ENCODE measurements at places on chromosomes 11 and 22.

DNA sequence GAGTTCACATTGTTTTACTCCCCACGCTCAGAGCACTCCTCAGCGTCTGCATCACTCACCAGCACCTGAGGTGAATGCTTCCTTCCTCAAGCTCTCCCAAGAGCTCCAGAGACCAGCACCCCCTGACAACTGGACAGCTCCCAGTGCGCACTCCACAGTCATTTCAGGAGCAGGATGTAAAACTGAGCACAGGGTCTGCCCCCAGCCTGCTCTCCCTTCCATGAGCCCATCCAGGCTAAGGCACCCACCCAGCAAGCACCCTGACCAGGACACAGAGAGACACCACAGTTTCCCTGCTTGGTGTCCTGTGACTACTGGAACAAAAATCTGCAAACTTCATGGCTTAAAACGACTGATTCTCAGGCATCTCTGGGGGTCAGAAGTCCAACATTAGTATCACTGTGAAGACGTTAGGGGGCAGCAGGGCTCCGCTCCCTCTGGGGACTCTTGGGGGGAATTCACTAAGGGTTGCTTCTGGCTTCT, 3.3 kb downstream of the SCGB1D2 start:
- no peak for DNase-seq

DNA sequence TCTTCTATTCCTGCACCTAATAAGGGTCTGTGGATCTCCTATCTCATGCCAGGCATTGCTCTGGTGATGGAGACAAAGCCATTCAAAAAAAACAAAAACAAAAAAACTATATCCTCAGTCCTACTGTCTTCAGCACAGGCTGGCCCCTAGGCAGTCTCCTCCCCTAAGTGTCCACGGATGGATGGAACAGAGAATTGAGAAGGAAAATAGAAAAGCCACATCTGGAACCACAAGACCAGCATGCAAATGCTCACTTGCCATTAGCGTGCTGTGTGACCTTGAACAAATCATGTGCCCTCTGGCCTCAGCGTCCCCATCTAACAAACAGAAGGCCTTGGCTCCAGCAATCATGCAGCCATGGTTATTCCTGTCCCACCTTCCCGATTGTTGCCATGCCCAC, 32.7 kb upstream of the CD82 start:
- DNase-seq: no peak

- peak; percentile 68 for DNase-seq
Observed at GRCh38 chr22:29772170-29772641, 5.0 kb downstream of the UQCR10 start.

DNA sequence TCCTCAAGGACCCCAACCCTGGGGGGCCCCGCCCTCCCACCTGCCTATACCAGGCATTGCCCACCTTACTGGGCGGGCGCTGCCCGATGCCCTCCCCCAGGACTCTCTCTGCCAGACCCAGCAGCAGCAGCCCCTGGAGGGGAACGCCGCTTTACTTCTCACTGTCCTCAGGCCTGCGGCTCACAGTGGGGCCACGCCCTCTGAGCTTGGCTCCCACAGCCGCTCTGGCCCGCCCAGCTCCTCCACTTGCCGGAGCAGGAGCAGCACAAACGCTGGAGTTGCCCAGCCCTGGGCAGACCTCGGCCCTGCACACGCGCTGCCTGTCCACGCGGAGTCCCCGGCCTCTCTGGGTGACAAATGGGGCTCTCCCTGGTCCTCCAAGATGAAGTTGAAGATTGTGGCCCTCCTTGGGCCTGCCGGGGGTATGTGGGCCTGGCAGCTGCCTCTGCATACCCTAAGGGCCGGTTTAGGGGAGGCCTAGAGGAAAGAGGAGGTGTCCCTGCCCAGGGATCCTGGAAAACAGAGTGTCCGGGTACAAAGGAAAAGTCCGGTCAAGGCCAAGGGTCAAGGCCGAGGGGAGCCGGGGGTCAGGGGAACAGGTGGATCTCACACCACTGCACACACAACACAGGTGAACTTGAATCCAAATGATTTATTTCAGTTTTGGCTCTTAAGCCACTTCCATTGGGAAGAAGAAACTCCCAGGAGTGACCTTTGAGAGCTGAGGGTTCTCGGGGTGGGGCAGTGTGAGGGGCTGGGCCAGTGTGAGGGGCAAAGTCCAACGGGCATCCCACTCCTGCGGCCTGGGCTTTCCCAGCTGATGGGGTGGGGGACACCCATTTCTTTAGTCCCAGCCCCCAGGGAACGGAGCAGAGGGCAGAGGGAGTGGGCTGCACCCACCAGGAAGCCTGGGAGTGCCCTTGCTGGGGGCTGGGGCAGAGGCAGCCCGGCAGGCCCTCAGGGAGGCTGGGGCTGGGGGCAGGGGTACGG, 674 bp upstream of the BAIAP2L2 start:
- no peak for DNase-seq

GRCh38 chr11:129141748-129142523, 50.2 kb downstream of the ARHGAP32 start:
- no peak for DNase-seq

- no peak for DNase-seq
Observed at GRCh38 chr11:130157840-130158239, 1.7 kb upstream of the ST14 start.

- no peak for DNase-seq
Observed at GRCh38 chr11:9001736-9002135, 2.1 kb downstream of the NRIP3 start.

- DNase-seq: no peak
Observed at GRCh38 chr22:45418770-45419138, 5.3 kb downstream of the RIBC2 start.

DNA sequence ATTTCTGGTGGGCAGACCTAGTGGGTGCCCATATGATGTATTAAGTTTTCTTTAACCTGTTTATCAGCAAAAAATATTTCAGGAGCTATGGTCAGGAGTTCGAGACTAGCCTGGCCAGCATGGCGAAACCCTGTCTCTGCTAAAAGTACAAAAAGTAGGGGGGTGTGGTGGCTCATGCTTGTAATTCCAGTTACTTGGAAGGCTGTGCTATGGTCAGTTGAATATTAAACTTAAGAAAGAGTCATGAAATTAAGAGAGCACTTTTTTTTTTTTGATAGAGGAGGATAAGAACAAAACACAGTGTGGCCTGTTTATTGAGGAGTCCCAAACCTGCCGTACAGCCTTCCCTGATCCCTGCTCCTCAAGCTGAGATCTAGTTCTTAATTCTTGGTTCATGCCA, 29.8 kb downstream of the OR6Q1 start:
- DNase-seq: no peak

DNA sequence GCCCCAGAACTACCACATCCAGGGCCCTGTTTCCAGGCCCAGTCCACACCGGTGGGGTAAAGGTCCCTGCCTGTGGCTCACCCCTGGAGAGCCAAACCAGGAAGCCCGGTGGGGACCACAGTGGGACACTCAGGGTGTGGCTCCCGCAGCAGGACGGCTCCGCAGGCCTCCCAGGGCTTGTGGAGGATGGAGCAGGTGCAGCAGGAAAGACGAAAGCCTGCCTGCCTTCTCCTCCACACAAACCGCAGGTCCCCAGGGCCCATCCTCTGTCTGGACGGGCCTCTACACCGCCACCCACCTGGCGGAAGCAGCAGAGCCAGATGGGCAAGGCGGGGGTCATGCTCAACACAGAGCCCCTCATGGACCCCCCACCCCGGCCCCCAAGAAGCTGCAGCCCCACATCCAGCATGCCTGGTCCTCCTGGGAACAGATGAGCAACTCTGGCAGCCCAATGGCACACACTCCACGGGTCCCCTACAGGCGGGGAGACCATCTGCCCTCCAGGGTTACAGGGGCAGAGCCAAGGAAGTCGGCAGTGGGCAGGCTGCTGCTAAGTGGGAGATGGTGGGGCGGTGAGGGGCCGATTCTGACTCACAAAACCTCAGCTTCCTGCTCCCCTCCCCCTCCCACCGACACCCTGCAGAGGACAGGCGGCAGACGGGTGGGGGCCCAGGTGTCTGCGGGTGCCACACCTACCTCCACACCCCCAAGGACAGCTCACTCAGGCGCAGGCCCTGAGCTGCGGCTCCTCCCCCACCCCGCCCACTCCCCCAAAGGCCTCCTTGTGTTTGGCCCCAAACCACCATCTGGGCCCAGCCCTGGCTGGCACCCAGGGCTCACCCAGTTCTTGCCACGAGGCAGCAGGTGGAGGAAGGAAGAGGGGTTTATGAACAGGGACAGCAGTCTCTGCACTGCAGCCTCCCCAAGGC, 5.2 kb downstream of the SBF1 start:
- no peak for DNase-seq

- no peak for DNase-seq
Observed at GRCh38 chr11:45917286-45917622, 423 bp downstream of the PEX16 start.

GRCh38 chr11:131665344-131665968, 295.0 kb downstream of the NTM start:
- no peak for DNase-seq

GRCh38 chr11:72369743-72370142, 64.6 kb downstream of the CLPB start:
- DNase-seq: no peak

DNA sequence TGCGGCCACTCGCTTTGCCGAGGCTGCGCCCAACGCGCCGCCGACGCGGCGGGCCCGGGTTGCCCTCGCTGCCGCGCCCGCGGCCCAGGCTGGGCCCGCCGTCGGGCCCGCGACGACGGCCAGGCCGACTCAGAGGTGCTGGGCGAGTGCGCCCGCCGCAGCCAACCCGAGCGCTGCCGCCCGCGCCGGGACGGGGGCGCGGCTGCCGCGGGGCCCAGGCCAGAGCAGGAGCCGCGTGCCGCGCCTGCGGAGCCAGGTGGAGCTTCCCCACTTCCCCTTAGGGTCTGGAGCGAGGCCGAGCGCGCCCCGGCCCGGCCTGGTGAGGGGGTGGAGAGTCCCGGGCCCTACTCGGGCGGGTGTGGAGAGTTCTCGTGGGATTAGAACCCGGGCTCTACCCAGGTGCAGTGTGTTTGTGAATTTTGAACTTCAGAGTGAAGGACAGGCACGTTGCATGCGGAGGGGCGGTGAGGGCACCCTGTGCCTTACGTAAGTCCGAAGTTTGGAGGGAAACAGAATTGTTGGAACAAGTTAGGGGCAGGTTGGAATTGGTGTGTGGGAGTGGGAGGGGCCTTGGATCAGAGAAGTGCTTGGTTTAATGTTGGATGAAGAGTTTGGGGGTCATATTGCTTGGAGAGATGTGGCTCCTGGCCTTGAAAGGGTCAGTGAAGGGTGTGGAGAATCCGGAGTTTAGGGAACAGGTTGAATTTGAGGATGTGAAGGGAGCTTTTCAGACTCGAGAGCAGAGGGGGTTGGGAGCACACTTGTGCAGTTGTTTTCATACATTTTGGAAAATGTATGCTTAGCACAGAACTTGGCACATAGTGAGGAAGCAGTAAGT, 697 bp downstream of the RNF169 start:
- no peak for DNase-seq

GRCh38 chr22:29480512-29481264, 670 bp downstream of the NEFH start:
- peak; percentile 70 for DNase-seq

DNA sequence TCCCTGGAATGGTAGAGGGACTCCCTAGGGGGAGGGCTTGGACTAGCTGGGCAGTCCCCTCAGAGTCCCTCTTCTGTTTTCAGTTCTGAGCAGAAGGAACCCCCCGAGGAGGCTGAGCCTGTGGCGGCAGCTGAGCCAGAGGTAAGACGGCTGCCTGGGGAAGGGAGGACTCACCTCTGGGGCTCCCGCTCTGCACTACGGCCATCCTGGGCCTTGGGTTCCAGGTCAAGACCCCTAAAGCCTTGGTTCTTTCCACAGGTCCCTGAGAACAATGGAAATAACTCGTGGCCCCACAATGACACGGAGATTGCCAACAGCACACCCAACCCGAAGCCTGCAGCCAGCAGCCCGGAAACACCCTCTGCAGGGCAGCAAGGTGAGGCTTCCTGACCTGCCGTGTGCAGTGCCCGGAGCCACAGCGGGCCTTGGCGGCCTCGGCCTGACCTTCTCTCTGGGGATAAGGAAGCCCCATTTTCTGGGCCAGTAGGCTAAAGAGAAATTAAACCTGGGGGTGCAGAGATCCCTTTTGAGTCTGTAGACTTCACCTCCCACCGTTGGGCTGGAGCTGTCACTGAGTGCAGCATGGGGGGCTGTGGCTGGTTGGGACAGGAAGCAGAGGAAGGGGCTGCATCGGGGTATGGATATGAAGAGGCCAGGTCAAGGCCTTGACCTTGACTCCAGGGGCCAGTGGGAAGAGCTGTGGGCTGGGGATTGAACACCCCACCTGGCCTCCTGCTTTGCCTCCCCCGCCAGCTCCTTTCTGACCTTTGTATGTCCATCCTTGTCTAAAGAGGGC, 15.0 kb downstream of the INCENP start:
- DNase-seq: no peak

DNA sequence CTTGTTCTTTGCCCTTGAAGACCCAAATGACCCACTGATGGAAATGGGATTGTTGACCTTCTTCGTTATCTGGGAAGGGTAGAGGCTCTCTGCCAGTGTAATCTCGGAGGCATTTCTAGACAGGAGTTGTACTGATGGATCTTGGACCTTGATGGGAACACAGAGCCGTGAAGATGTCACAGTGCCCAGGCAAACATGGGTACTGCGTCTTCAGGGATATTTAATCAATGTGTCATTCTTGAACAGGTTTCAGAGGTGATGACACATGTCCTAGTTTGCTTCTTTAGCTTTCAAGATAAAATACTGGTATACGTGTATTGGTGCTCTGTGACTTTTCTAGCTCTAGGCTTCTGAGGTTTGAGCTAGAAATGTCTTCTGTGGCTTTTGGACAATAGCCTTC, 6.2 kb downstream of the LDLRAD3 start:
- no peak for DNase-seq

GRCh38 chr11:7252683-7253213, 1.0 kb downstream of the SYT9 start:
- no peak for DNase-seq

DNA sequence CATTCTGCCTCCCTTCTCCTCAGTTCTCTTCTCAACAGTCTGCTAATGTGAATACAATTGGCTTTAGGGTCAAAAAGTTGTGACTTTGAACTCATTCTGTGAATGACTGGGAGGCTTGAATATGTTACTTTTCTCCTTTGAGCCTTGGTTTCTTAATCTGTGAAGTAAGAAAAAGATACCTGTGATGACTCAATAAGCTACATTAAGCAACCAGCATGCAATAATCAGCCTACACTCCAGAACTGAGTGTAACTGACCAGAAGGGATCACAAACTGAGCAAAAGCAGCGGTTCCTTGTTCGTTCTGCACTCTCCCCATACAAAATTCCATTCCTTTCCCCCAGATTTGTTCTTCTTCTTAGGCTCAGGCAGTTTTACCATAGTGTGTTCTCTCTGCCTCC, 23.4 kb downstream of the ZNF202 start:
- DNase-seq: no peak

DNA sequence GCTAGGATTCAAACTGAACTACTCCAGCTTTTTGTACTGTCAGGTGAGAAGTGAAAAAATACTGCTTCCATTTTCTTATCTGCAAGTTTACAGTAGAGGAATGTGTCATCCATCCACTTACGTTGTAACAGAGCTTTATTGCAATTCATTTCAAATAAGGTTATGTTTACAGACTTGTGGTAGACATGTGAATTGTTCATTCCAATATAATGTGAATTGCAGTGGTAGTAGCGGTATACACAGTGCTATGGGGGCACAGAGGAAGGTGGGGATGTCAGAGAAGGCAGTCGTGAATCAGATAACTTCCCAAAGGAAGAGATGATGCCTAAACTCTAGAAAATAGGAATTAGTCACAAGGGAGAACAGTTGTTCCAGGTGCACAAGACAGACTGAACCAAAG, 42.5 kb downstream of the CEP57 start:
- no peak for DNase-seq
